Stimulated activated CD8-positive, alpha-beta memory T cell treated with anti-CD3 and anti-CD28 coated beads, Interleukin-4, amount 100 ng/mL, for 4 hours (primary cell): ENCODE measurements at places on chromosomes 5 and 9.

- no peak for DNase-seq
Observed at GRCh38 chr9:8860925-8861324, 1061.3 kb upstream of the DMAC1 start.

DNA sequence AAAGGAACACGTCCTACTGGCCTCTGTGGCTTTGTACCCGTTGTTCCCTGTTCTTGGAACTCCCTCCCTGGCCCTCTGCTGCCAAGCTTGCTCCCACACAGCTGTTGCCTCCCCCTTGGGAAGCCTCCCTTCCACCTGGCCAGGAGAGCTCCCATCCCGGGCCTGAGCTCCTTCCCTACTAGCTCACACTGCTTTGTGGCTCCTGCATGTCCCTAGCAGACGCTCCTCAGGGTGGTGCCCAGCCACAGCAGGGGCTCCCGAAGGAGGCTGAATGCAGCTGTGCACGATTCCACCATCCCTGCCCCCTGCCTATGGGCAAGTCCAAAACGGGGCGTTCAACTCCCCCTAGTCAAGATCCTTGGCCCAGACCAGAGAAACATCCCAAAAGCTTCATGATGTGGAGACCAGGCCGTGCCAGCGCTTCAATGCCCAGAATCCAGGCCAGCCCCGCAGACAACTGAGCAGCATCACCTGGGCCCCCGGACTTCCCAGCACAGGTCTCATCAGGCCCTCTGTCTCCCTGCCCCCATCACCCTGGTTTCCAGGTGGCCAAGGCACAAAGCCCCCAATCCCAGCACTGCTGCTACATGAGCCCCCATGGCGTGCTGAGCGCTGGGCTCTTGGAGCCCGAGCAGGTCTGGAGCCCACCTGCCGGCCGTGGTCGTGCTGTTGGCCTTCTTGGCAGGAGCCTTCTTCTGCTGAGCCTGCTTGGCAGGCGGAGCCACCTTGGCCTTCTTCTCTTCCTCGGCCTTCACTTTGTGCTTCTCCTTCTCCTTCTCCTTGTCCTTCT lies 14.3 kb downstream of the BRD3OS start:
- DNase-seq: no peak

DNA sequence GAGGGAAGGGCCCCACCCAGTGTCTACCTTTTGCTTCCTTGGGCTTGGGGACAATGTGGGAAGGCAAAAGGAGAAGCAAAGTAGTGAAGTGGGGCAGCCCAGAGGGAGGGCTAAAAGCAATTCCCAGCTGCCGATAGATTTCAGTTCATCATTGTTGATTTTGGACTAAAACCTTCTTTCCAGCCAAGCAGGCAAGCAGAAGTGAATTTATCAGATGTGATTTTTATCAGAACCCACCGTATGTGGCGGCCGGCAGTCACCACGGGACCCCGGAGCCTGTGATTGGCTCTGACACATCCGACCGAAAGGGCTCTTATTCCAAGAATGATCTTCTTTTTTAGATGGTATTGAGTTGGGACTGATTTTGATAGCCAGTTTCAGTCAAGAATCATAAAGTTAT lies 559.9 kb downstream of the PSAT1 start:
- DNase-seq: no peak

DNA sequence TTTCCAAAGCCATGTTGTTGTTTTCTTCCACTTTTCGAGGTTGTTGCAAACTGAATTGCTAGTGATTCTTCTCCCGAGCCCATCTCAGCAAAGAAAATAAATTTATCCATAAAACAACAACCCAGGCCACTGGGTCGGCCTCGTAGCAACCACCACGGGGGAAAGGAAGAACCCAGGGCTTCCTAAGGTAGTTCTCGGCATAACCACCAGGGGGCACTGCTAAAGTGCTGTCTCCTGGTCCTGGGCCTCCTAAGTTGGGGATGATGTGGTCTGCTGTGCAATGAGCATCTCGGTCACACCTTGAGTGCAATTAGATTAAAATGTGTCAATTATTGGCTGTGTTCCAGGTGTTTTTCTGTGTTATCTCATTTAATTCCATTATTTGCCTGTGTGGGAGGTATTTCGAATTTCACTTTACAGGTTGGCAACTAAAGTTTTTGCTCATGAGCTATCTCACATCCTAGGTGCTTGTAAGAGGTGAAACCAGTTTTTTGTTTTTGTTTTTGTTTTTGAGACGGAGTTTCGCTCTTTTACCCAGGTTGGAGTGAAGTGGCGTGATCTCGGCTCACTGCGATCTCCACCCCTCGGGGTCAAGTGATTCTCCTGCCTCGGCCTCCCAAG lies 102.8 kb upstream of the DAP start:
- DNase-seq: peak; percentile 4

DNA sequence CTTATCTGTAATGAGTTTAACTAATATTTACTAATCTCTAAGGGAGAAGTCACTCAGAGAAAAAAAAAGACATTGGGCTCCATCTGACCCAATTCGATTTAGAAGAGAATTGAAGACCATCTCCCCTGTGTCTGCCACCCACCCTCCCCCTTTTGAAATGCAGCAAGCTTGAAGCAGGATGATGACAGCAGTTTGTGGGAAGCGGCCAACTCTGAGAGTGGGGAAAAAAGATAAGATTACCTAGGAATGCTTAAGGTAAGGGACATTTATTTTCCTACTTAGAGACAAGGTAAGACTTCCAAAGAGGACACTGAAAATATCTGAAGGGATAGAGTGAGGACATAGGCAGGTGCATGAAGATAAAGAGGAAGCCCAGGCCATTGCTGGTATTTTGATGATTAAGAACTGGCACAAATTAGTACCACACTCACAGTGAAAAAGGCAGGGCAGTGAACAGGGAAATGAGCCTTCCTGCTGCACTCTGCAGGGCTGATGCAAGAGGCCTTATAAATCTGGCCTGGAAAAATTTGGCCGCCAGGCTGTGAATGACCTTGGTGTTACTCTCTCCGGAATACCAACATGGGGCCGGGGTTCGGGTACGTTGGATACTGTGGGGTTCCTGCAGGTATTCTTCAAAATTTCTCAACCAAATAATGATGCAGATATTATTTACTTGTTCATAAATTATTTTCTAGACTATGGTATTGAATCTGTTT lies 42.3 kb downstream of the HTR1A start:
- DNase-seq: no peak

DNA sequence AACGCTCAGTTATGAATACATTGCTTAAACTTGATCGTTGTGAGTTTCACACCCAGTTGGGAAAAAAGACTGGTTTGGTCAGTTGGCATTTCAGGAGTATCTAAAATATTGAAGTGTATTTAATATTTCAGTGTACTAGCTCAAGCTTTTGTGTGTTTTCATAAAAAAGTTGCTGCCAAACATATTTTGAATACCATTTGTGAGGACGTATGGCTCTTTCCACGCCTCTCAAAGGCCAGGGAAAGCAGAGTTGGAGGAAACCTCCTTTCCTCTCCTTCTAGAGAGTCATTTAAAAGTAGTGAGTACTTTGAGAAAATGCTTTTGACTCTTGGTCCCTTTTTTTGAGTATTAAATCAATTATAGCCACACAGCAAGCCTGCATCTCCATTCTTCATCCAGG lies 43.2 kb upstream of the ANKRD33B start:
- no peak for DNase-seq

DNA sequence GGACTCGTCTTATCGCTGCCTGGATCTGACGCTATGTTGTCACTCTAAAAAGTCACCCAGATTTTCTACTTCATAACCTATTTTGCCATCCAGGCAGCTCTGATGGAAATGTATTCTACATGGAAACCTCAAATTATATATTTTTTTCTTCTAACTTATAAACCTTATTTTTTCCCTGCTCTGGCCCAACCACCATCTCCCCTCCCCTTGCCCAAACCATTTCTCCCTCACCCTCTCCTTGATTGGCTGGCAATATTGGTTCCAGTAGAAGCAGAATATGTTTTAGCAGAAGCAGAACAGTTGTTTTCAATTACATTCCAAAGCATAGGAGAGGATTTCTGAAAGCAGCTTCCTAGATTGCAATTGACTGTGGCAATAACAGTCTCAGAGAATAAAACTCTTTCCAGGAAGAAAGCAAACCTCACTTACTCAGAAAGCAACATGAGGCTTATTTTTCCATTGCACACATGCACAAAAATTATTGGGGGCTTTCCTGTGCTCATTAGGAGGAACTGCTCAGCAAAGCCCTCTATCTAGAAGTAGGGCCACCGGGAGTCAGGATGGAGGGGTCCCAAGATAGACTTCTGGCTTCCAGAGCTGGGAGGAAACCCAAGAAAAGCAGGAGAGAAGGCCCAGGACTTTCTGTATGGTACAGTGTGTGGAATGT lies 191.8 kb downstream of the ESM1 start:
- DNase-seq: no peak

GRCh38 chr5:68440651-68441050 lies 225.1 kb downstream of the PIK3R1 start:
- DNase-seq: no peak

DNA sequence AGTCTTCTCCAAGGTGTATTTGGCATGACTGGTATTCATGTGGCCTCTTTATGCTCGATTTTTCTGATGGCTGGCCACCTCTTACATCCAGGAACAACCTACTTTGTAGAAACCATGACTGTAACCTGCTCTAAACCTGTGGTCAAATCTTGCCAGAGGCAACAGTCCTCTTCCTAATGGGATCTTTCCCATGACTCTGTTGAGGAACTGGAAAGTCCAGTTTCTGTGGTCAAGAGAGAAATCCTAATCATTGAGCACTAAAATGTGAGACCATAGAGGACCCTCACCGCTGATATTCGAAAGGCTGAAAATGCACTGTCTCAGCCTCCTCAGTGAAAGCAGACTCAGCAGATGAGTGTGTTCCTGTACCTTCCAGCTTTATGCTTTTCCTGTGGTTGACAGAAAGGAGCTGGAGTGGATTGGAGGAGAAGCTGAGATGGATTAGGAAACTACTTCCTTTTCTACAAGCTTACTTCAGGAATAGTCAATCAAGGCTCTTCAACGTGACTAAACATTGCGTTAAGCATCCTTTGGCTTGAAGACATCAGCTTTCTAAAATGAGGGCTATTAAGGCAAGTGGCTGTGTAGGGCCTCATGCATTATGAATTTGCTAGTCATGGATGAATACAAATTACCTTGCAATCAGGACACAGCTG lies 69.7 kb upstream of the DAPK1 start:
- no peak for DNase-seq

GRCh38 chr5:55402199-55402598 lies 94.4 kb downstream of the MTREX start:
- no peak for DNase-seq

DNA sequence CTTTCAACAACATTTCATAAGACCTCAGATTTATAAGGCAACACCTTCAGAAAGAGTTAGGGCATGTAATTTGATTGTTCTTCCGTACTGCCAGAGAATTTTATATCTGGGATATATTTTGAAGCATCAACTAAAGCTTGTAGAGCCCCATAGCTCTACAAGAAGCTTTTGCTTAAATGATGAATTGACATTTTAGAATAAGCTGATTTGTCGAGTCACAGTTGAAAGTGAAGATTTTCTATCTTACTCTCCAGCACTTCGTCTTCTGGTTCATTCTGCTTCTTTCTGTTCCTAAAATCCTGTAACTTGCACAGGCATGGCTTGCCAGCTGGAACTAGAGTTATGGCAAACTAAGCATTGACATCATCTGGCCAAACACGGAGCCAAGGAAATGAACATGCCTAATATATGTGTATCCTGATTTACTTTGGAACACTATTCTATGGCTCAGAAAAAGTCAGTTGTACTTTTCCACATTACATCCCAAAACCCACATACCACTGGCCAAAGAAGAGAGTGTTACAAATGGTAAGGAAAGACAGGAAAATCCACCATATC lies 68.6 kb upstream of the MAST4 start:
- DNase-seq: no peak

DNA sequence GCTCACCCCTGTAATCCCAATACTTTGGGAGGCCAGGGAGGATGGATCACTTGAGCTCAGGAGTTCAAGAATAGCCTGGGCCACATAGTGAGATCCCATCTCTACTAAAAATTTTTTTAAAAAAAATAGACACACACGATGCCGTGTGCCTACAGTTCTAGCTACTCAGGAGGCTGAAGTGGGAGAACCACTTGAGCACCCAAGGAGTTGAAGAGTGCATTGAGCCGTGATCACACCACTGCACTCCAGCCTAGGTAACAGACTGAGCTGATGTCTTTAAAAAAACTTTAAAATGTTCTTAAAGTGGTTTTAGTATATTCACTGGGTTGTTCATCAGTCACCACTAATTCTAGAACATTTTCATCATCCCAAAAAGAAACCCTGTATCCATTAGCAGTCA lies 51.9 kb upstream of the RNF38 start:
- no peak for DNase-seq

DNA sequence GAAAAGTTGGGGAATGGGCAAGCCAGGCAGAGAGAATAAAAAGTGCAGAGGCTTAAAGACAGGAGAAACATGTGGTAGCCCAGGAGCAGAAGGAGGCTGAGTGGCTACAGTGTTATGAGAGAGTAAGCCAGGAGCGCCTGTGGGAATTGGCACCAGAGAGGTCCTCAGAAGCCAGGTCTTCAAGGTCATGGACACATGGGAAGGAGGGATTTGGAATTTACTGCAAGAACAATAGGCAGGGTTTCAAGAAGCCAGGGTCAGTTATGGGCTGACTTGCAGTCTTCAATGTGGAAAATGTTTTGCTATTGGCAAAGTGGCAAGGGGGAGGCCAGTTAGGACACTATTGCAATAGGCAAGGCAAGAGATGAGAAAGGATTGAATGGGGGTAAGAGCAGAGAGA lies 29.3 kb downstream of the ERAP1 start:
- DNase-seq: no peak

GRCh38 chr9:38092200-38092524 lies 23.1 kb upstream of the SHB start:
- no peak for DNase-seq

GRCh38 chr9:1460143-1460769 lies 410.1 kb downstream of the DMRT2 start:
- DNase-seq: no peak

GRCh38 chr9:27126670-27127069 lies 17.6 kb downstream of the TEK start:
- DNase-seq: no peak

DNA sequence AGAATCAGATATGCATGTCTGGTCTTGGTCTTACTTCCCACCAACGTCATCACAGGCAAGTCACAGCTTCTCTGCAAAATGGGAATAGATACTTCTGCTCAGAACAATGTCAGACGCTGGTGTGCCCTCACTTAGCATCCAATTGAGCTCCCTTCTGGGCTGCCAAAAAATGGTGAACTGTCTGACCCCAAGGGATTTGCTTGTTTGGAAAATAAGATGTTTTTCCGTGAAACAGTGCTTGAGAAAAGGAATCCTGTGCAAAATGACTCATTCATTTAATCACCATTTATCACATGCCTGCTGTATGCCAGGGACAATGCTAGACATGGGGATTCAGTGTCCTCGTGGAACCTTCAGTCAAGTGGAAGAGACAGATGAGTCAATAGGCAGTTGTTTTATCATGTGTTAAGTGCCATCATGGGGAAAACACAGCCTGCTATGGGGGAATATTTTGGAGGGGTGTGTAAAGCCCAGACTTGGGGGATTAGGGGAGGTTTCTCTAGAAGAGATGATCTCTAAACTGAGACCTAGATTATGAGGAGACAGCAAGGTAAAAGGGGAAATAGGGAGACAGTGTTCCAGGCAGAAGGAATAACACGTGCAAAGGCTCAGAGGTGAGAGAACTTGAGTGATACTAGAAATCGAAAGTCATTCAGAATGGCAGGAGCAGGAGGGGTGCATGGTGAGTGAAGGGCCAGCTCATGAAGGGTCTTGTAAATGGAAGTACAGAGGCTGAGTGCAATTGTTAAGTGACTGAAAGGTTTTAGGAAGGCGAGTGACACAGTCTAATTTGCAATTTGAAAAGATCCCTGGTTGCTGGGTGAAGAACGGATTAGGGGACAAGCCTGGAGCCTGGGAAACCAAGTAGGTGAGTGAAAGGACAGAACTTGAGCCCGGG lies 3.9 kb downstream of the NIPAL4 start:
- DNase-seq: no peak
